Progenitor cell of endocrine pancreas (in vitro differentiated cells): ENCODE measurements at places on chromosomes 16 and 17.

- peaks cover 36% of the 10 kb centered on the region for H3K4me1 ChIP-seq
- peak overlapping the region; percentile 60 for H3K4me3 ChIP-seq
- H3K27me3 ChIP-seq, result peaks cover 7% of the 10 kb centered on the region
These were observed 526 bp upstream of the MFSD6L start for GRCh38 chr17:8799570-8800212.

- no peaks in the 10 kb centered on the region for H3K36me3 ChIP-seq
- DNase-seq, result no peak
- H3K4me1 ChIP-seq, result peaks cover 22% of the 10 kb centered on the region
- no peaks in the 10 kb centered on the region for H3K27me3 ChIP-seq
- H3K4me3 ChIP-seq, result peak overlapping the region; percentile 78
These were observed 70.8 kb downstream of the ABR start for GRCh38 chr17:1108765-1109605.

GRCh38 chr17:37820313-37820994 lies 75.6 kb upstream of the HNF1B start:
- no peaks in the 10 kb centered on the region for H3K4me1 ChIP-seq
- H3K27ac ChIP-seq, result no peak overlapping the region
- DNase-seq, result no peak
- H3K36me3 ChIP-seq, result no peaks in the 10 kb centered on the region

GRCh38 chr17:50219342-50219741 lies 17.9 kb upstream of the COL1A1 start:
- no peak overlapping the region for H3K4me3 ChIP-seq
- no peak for DNase-seq
- no peaks in the 10 kb centered on the region for H3K36me3 ChIP-seq
- peak overlapping the region; percentile 70 for H3K27ac ChIP-seq
- peaks cover 3% of the 10 kb centered on the region for H3K27me3 ChIP-seq
- peaks cover 18% of the 10 kb centered on the region for H3K4me1 ChIP-seq

- H3K36me3 ChIP-seq, result no peaks in the 10 kb centered on the region
- no peak overlapping the region for H3K4me3 ChIP-seq
- peaks cover 3% of the 10 kb centered on the region for H3K4me1 ChIP-seq
- no peak for DNase-seq
These were observed 2.5 kb downstream of the AQP8 start for GRCh38 chr16:25219070-25219737.

- DNase-seq, result no peak
- no peaks in the 10 kb centered on the region for H3K36me3 ChIP-seq
- H3K27ac ChIP-seq, result no peak overlapping the region
- peaks cover 18% of the 10 kb centered on the region for H3K4me1 ChIP-seq
- no peak overlapping the region for H3K4me3 ChIP-seq
These were observed 15.6 kb downstream of the SDR42E1 start for GRCh38 chr16:81995651-81996050.

DNA sequence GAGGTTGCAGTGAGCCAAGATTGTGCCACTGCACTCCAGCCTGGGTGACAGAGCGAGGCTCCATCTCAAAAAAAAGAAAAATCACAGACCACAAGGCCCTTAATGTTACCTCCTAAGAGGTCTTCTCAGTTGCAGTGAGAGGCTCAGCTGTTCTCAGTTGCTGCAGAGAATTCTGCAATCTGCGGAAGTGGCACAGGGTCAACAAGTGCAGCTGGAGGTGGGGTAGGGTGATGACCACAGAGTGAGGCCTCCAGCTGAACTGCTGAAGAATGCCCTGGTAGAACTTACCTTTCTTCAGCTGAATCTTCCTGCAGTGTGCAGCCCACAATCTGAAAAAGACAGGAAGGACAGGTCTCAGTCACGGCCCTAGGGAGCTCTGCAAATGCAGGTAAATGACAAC lies 26.3 kb downstream of the CNTNAP1 start:
- H3K27ac ChIP-seq, result no peak overlapping the region
- DNase-seq, result no peak
- H3K27me3 ChIP-seq, result no peaks in the 10 kb centered on the region
- no peak overlapping the region for H3K4me3 ChIP-seq
- H3K4me1 ChIP-seq, result no peaks in the 10 kb centered on the region

DNA sequence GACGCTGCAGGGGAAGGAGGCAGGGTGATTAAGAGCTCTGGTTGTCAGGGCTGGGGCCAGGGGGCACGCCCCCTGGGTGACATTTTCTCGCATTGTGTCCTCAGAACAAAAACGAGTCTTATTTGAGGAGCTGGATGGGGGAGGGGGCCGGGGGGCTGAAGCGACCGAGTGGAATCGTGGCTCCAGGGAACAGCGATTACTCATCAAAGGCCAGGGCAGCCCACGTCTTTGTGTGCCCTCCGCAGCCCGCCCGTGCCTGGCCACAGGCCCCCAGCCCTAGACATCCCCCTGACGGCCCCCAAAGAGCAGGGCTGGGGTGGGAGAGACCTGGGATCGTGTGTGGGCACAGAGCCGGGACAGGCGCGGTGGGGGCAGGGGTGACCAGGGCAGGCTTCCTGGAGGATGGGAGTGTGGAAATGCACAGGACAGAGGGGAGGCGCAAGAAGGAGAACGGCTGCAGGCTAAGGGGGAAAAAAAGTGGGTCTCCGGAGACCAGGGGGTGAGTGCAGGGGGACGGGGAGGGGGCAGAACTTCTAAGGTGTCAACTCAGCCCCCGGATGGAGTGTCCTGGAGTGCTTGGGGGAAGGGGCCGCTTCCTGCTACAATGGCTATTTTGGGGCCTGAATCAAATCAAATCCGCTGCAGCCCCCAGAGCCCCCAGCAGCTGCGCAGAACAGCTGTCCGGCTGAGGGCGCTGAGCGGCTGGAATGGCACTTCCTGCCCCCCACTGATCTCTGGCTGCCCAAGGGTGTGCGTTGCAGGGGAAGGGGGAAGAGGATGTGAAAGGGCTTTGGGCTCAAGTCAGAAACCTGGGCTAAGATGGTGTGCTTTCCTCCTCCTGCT lies 24.0 kb upstream of the PHB1 start:
- peaks cover 7% of the 10 kb centered on the region for H3K4me1 ChIP-seq
- peak overlapping the region; percentile 53 for H3K27ac ChIP-seq
- DNase-seq, result no peak
- H3K4me3 ChIP-seq, result peak overlapping the region; percentile 59
- no peaks in the 10 kb centered on the region for H3K36me3 ChIP-seq

- H3K4me3 ChIP-seq, result no peak overlapping the region
- H3K27me3 ChIP-seq, result no peaks in the 10 kb centered on the region
- no peak overlapping the region for H3K27ac ChIP-seq
- H3K36me3 ChIP-seq, result peaks cover 21% of the 10 kb centered on the region
- peaks cover 7% of the 10 kb centered on the region for H3K4me1 ChIP-seq
These were observed 15.6 kb downstream of the C16orf90 start for GRCh38 chr16:3479654-3480216.

- H3K27me3 ChIP-seq, result no peaks in the 10 kb centered on the region
- no peak for DNase-seq
- no peaks in the 10 kb centered on the region for H3K36me3 ChIP-seq
These were observed 21.7 kb downstream of the CENPX start for GRCh38 chr17:82000803-82001570.

DNA sequence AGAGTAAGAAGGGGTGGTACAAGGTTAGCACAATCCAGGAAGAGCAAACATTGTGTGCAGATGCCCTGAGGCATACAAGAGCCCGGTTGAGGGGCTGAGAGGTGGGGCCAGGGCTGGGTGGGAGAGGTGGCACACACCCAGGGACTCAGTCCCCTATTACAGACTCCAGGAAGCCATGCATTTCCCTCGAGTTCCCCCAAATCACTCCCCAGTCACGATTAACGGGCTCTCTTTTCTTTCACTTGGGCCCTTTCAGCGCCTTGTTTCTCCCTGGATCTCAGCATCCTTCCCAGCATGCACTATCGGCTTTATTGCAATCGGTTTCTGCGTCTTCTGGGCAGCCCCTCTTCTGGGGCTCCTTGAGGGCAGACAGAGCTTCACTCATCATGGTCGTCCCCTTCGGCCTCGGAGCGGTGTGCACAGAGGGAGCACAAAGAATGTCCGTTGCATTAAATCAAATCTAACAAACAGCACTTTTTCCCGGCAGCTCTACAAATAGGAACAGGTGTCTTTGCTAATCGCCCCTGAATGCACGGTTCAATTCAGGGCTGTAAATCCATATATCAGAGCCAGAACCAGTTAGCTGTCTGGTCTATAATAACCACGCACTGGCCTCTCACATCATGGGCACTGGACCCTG lies 184.6 kb upstream of the HSBP1 start:
- no peak for DNase-seq
- H3K27ac ChIP-seq, result no peak overlapping the region
- no peak overlapping the region for H3K4me3 ChIP-seq
- no peaks in the 10 kb centered on the region for H3K27me3 ChIP-seq

DNA sequence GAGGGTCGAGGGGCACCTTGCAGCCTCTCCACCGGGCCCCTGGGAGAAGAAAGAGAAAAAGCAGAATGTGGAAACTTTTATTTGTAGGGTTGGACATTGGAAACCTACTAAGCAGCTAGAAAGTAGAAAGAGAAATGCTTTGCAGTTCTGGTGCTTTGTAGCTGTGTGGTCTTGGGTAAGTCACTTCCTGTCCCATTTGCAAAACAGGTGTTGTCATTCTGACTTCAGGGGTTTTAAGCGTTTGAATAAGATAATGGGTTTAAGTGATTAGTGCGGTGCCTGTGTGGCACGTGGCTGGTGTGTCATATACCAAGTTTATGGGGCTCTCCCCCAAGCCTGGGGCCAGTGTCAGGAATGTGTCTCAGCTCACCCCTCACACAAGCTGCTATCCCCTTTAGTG lies 1.6 kb downstream of the CA4 start:
- H3K4me3 ChIP-seq, result no peak overlapping the region
- DNase-seq, result no peak
- peaks cover 17% of the 10 kb centered on the region for H3K4me1 ChIP-seq
- H3K36me3 ChIP-seq, result no peaks in the 10 kb centered on the region

DNA sequence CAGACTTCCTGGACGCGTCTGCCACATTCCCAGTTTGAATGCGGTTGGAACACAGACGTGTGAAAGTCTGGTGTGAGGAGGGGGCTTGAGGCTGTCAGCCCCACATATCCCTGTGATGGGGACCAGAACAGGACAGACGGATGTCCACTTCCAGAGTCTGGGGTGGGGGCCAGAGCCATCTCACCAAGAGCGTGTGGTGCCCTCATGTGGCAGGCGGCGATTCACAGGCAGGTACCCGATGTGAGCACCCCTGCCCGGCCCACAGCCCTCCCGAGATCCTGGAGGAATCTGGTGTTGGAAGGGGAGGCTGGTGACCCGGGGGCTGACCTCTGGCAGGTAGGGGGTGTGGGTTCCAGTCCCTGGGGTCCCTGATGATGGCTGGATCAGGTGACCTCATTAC lies 51.5 kb downstream of the ENGASE start:
- no peaks in the 10 kb centered on the region for H3K36me3 ChIP-seq
- no peaks in the 10 kb centered on the region for H3K4me1 ChIP-seq
- no peak overlapping the region for H3K27ac ChIP-seq
- H3K27me3 ChIP-seq, result peaks cover 24% of the 10 kb centered on the region
- no peak for DNase-seq

- H3K27ac ChIP-seq, result peak overlapping the region; percentile 84
- no peak overlapping the region for H3K4me3 ChIP-seq
- no peak for DNase-seq
These were observed 26.3 kb downstream of the TXNDC11 start for GRCh38 chr16:11716336-11716735.

DNA sequence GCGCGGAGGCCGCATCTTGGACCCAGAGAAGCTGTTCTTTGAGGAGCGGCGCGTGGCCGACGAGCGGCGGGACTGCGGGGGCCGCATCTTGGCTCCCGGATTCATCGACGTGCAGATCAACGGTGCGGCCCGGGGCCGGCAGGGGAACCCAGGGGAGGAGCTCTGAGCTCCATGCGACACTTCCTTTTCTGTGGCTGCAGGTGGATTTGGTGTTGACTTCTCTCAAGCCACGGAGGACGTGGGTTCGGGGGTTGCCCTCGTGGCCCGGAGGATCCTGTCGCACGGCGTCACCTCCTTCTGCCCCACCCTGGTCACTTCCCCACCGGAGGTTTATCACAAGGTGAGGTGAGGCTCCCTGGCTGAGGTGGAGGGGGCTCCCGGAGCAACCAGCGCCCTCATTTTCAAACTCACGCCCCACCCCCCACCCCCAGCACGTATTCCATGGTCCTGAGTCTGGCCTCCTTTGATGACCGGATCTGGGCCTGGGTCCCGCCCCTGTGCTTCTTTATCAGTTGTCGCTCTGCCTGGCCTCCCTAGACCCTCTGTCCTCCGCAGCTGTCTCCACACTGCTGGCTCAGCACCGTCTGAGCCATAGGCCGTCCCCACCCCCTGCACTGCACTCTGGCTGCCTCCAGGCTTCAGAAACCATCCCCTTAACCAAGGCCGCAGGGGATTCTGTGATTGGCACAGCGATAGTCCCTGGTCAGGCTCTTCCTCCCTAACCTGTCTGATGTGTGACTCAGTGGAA lies 787 bp downstream of the AMDHD2 start:
- peak overlapping the region; percentile 74 for H3K4me3 ChIP-seq
- H3K4me1 ChIP-seq, result peaks cover 29% of the 10 kb centered on the region
- peak overlapping the region; percentile 95 for H3K27ac ChIP-seq
- peaks cover 3% of the 10 kb centered on the region for H3K36me3 ChIP-seq

GRCh38 chr16:80846680-80847079 lies 42.3 kb upstream of the CDYL2 start:
- peaks cover 3% of the 10 kb centered on the region for H3K27me3 ChIP-seq
- H3K36me3 ChIP-seq, result no peaks in the 10 kb centered on the region
- no peak overlapping the region for H3K27ac ChIP-seq
- peaks cover 12% of the 10 kb centered on the region for H3K4me1 ChIP-seq
- no peak for DNase-seq

- H3K27ac ChIP-seq, result no peak overlapping the region
- no peak for DNase-seq
- peaks cover 23% of the 10 kb centered on the region for H3K36me3 ChIP-seq
These were observed 71.0 kb downstream of the ARHGAP17 start for GRCh38 chr16:24944206-24944605.

DNA sequence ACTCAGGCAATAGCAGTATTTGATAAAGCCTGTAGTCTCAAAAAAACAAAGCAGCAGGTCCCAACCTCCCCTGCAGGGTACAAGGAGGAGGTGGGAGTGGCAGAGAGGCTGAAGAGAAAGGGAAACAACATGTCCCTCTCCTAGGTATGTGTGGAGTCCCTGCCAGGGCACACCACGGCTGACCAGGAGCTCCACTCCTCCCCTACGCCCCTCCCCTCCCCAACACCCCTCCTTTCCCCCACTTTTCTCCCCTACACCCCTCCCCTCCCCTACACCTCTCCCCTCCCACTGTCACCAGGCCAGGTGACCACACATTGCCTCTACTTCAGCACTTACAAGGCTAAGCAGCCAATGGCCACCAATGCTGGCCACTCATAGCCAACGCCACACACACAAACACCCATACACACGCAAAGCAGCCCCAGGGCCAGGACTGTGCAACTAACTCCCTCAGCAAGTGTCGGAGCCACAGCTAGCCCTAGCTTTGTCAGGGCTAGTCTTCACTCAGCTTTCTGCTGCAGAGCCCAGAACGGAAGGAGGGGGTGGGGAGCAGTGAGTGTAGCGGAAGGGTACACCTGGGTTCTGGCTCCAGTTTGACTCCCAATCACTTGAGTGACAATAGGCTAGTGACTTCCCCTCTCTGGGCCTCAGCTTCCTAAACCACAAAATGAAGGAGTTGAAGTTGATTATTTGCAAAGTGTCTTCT lies 8.2 kb downstream of the CAVIN1 start:
- no peak overlapping the region for H3K4me3 ChIP-seq
- no peaks in the 10 kb centered on the region for H3K36me3 ChIP-seq
- no peak overlapping the region for H3K27ac ChIP-seq
- H3K4me1 ChIP-seq, result no peaks in the 10 kb centered on the region
- no peak for DNase-seq

- no peak for DNase-seq
- peaks cover 12% of the 10 kb centered on the region for H3K4me1 ChIP-seq
- H3K4me3 ChIP-seq, result no peak overlapping the region
- H3K27ac ChIP-seq, result no peak overlapping the region
- H3K27me3 ChIP-seq, result no peaks in the 10 kb centered on the region
These were observed 89.2 kb downstream of the ABR start for GRCh38 chr17:1090465-1091189.
